ENCODE measurements at places on chromosomes 4 and X.

DNA sequence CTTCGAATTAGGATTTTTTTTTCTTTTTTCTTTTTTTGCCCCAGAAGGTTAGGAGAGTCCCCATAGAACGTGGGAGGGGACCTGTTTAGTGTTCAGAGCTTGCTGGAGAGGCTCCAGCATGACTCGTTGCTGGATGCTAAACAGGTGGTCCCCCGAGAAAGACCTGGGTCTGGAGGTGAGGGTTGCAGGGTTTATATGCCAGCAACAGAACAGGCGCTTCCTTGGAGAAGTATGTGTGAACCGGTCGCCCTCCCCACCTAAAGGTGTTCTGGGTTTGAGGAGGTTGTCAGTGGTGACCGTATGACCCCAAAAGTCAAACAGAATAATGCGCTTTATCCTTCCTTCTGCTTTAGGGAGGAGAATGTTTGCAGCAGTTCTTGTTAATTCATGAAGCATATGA lies 52.1 kb upstream of the SHOX start:
- DNase-seq = no peak

DNA sequence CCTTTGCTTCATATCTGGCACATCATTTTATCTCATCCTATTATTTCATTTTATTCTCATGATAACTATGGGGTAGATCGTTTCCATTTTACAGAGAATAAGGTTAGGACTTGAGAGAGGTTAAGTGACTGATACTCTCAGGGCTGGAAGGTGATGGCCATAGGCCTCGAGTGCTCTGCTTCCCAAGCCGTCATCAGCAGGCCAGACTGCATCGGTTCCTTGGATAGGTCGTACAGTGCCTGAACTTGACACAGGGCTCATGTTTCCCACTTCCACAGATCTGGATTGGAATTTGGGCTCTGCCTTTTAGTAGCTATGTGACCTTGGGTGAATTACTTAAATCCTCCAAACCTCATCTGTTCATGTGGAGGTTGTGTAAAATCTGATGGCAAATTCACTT lies 81.4 kb downstream of the TMEM131L start:
- DNase-seq = no peak

DNA sequence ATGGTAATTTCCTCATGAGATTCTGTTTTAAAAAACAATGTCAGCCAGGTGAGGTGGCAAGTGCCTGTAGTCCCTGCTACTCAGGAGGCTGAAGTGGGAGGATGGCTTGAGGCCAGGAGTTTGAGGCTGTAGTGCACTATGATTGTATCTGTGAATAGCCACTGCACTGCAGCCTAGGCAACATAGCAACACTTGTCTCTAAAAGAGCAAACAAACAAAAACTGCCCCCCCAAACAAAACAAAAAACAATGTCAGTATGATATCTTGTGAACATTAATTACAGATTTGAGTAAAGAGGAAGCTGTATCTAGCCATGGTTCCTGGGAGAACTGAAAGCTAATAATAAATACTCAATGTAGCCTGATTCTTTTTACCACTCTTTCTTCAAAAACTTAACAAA lies 6.8 kb upstream of the MSL3 start:
- no peak for DNase-seq

GRCh38 chr4:85952528-85952927 lies 407.3 kb downstream of the MAPK10 start:
- DNase-seq = no peak

DNA sequence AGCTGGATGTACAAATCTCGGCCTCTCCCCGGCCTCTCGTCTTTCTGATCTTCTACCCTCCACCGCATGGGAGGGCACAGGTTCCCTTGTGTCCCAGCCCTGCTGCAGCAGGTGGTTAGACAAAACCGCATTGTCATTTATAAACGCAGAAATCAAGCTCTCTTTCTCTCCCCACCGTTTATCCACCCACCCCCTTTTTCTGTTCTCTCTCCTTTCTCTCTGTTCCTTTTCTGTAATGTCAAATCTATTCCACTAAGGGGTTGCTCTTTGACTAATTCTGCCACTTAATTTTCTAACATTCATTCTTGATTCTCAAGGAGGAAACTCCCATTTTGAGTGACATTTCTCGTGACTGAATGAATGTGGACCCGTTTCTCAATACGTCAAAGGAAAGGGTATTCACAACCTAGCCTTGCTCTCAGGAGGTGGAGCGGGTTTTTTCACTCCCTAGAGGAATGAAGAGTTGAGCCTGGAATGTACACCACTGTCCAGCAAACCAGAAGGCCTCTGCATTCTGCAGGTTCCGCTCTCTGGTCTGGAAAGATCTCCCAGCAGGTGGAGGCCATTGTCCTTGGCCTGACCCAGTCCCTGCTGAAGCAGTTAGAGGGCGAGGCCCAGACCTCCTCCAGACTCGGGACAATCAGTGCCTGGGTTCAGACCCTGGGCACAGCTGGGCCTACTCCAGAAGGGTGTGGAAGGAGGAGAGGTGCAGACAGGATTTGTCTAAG lies 70.9 kb upstream of the ENPP6 start:
- no peak for DNase-seq

- no peak for DNase-seq
These were observed 38.8 kb downstream of the GAB1 start for GRCh38 chr4:143375326-143376073.

- no peak for DNase-seq
These were observed 70.1 kb upstream of the CBR4 start for GRCh38 chr4:169079942-169080827.

GRCh38 chrX:72270316-72270866 lies 6.7 kb downstream of the RPS4X start:
- DNase-seq = no peak

GRCh38 chrX:85955510-85955909 lies 91.8 kb downstream of the CHM start:
- no peak for DNase-seq

DNA sequence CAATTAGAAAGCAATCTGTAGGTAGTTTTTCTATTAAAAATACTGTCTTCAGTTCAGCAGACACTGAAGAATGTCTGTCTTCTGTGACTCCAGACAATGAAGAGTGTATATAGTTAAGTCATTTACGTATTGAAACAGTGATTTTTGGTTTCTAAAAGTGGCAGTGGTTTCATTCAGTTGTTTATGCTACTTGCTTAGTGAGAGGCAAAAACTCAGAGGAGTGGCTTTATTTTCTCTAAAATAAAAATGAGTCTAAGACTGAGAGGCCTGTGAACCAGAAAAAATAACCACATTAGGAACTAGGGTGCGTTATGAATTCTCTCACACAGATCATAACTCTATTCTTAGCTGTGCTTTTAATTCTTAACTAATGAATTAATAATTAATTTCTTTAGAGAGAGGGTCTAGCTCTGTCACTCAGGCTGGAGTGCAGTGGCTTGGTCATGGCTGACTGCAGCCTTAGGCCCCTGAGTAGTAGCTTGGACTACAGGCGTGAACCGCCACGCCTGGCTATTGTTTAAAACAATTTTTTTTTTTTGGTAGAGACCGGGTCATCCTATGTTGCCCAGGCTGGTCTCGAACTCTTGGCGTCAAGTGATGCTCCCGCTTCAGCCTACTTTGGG lies 31.4 kb downstream of the FREM3 start:
- no peak for DNase-seq

Measured in kidney epithelial cell (primary cell).